ENCODE measurements at places on chromosomes 7 and 10.

- DNase-seq = no peak
Measured at GRCh38 chr7:21605008-21605585, 62.3 kb downstream of the DNAH11 start.

GRCh38 chr7:104096683-104097082 lies 107.2 kb upstream of the RELN start:
- no peak for DNase-seq

- no peak for DNase-seq
Measured at GRCh38 chr10:4202938-4203337, 417.9 kb upstream of the KLF6 start.

DNA sequence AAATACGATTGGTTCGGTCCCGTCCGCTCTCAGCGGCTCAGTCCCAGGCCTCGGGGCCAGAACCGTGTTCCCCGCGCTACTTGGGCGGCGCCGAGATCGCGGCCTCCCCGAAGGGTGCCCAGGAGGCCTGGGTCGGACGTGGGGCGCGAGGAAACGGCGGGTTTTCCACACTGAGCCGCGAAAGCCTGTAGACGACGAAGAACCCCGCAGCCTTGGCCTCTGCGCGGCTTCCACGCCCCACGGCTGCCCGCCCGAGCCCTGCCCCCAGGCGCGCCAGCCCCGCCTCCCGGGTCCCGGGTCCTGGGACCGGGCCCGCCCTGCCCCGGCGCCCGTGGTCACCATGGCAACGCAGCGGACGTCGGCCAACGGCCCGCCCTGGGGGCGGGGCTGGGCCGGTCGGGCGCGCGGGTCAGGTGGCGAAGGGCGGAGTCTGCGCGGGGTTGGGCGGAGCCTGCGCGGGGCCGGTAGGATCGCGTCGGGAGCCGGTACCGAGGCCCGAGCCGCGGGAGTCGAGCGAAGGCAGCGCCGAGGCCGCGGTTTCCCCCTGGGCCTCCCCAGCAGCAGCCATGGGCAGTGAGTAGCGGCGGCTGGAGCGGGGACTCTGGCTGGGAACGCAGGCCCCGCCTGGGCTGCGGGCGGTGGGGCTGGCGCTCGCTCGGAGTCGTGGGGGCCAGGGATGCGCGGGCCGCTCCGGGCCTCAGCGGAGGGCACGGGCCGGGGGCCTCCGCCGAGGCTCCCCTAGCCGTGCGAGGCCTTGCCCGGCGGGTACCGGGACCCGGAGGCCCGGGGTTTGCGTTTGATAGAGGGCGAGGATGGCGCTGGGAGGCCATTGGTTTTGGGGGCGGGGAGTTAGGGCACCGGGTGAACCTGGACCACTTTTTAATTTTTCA lies at the start of gene SEC61A2:
TSS of gene SEC61A2 (plus strand) at position 456 of the 890 bp plus-strand sequence. CDS start at position 567, 111 bp downstream.
- DNase-seq = peak; percentile 49

DNA sequence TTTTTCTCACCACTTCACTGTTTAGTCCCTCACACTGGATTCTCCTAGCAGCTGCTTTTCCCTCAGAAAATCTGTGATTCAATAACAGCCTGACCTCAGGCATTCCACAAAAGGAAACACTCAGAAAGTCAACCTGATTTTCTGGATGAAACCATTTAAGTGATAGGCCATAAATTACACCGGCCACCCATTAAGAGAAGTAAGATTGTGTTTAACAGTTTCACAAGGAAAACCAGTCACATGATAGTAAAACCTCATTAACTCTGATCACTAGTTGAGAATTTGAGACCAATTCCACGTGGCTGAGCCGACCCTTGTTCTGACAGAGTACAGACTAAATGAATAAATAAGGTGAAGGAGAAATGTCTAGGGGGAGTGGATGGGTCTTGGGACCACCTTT lies 7.7 kb downstream of the GRM8 start:
- no peak for DNase-seq

- no peak for DNase-seq
Measured at GRCh38 chr10:1544209-1544673, 193.1 kb downstream of the ADARB2 start.

DNA sequence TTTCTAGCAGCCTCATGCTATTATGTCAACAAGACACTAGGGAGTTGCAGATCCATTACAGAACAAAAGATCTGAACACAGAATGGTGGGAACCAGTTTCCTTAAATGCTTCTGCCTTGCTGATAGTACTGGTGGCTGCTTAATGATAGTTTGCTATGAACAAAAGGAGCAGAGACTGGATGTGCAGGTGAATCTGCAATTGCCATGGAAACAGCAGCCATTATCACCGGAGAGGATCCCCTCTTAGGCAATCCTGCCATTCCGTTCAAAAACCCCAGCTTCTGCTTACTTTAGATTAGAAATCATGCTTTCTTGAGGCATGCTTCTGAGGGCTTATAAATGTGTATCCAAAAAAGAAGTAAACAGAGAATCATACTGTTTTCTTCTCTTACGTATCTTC lies 80.0 kb upstream of the PRKAR2B start:
- no peak for DNase-seq

GRCh38 chr10:7408291-7409044 lies 2.4 kb downstream of the SFMBT2 start:
- no peak for DNase-seq

GRCh38 chr10:88233870-88234269 lies 349.2 kb downstream of the RNLS start:
- no peak for DNase-seq

DNA sequence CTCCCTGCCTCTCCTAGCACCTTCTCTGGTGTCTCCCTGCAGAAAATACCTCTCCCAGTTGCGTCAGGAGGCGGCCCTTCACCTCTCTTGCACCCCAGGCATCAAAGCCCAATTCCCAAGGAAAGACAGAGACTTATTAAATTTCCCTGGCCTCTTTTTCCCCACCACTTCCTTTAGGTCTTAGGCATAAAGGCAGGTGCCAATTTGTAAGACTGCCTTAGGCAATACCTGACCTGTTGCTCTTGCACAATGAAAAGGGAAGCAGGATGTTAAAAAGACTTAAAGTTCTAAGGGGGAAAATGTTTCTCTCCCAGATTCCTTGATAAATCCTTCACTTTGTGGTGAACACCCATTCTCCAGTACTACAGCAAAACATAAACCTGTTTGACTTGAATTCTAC lies 186.7 kb downstream of the SLC25A13 start:
- DNase-seq = no peak

- peak; percentile 69 for DNase-seq
Measured at GRCh38 chr10:66925896-66926715, at the start of gene LRRTM3. LRRTM3 (plus strand) TSS chr10:66926036.

DNA sequence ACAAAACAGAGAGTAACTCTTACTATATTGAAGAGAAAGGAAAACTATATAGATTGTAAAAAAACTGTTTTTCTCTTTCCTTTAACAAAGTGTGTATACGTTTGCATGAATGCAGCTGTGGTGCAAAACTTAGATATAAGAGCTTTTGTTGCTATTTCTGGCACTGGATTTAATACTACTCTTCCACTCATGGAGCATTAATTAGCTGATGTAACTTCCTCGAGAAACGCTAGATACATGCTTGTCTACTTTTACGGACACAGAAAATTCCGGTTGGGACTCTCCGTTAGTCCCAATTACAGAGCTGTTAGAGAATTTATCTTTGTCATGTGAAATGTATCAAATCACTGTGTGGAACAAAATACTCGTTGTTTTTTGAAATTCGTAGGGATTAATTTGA lies 135.5 kb downstream of the ZNF22 start:
- no peak for DNase-seq

DNA sequence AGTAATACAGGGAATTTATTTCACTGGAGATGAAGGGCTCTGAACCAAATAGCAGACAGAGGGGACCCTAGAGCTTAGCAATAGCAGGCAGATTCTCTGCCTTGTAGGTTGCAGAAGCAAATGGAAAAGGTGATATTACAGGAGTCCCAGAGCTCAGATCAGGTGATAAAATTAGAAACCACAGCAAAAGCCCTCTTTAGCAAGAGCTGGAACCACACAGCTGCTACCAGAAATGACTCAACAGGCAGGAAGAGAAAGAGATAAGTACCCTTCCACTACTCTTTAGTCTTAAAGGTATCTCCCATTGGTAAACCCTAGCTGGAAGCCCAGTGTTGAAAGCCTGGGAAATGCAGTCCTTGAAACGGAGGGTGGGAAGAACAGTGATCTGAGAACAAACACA lies 535.6 kb upstream of the GHITM start:
- DNase-seq = no peak

- no peak for DNase-seq
Measured at GRCh38 chr10:78410046-78410965, 376.6 kb downstream of the RPS24 start.

DNA sequence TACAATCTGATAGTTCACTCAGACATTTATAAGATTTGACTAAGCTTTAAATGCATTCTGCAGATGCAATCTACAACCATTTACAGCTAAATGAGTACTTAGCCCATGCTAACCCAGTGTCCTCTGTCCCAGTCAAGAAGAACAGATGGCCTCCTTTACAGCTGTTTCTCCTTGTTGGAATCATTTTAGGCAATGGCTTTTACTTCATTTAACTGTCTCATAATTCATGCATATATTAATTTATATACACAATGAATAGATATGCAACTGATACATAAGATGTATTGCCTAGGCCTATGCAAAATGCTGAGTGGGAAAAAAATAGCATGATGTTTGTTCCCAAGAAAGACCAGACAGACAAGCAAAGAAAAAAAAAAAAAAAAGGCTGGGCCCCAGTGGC lies 82.2 kb downstream of the TSPAN12 start:
- no peak for DNase-seq

DNA sequence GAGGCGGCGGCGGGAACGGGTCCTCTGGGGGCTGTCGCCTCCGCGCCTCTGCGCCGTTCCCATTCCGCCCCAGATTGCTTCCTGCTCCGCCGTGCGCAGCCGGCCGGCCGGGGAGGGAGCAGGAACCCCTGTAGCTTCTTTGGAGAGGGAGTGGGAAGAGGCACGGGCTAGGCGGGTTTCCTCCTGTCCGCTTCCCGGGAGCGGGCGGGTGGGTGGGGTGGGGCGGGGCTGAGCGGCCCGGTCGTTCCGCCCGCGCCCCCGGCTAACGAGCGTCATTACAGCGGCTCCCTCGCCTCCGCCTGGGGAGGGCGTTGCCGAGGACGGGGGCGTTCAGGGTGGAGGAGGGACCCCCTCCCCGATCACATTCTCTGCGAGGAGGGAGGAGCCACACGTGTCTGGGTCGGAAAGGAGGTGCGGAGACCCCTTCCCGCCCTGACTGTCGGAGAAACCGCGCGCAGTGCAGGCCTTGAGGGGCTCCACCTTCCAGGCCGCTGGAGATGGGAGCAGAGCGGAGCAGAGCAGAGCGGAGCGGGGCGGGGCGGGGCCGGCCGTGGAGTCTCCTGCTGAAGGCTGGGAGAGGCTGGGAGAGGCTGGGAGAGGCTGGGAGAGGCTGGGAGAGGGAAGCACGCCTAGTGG lies 39.7 kb downstream of the AGAP3 start:
- DNase-seq = no peak

DNA sequence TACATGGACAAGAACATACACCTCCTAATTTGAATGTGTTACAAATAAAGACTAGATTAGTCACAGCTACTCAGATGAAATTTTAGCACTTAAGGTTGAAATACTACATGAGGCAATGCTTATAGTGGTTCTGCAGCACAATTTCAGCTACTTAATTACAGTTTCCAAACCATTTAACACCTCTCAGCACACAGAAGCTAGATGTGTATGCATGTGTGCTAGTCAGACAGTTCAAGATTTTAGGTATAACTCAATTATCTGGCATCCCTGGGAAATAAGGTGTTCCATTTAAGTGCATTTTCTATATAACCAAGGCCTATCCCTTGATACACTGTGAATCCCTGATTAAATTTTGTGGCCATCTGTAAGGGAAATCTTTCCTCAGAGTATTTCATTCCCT lies 141.8 kb downstream of the CHCHD3 start:
- DNase-seq = no peak

DNA sequence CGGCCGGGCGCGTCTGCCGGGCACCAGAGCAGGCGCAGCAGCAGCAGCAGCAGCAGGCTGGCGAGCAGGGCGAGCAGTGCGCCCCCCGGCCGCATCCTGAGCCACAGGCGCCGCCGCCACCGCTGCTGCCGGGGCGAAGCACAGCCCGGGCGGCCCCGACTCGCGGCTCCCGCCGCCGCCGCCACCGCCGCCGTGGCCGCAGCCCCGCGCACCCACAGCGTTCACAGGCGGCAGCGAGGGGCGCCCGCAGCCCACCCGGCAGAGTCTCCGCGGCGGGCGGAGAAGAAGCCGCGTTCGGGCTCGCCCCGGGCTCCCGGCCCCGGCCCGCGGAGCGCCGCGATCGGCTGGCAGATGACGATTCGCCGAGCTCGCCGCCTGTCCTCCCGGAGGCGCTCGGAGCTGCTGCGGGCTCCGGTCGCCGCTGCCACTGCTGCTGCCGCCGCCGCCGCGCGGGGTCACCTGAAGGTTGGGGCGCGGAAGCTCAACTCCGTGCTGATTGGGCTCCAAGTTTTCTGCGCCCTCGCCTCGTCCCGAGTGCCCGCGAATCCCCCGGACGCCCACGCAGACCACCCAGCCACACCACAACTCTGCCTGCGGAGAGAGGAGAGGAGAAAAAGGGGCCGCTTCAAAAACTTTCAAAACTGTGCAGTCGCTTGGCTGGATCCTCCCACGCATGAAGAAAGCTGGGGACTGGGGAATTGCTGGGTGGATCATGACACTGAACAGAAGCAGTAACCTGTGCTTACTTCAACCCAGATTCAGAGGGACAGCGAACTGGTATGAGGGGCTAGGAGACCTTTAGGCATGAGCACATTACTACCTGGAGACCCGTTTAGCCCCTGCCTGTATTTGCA lies at the start of gene ST8SIA6:
TSS of gene ST8SIA6 (minus strand) at position 435 of the 854 bp plus-strand sequence. CDS start at position 95, 340 bp downstream.
- DNase-seq = no peak

DNA sequence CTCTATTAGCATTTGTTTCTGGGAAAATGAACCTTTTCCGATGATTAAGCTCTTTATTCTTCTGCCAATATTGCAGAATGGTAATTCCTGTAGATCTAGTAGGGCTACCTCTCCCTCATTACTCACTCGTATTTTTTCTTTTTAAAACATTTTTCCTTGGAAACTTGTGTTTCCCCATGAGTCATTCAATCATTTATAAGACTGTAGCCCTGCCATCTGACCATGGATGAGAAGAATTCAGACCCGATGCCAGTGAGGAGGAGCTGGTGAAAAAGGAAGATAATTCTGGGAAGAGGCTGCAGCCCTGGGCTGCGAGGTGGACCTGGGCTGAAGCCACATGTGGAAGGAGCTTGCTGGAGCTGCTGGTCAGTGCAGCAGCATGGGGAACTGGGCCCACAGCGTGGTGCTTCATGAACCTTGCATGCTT lies 242.8 kb downstream of the KLF6 start:
- DNase-seq = peak; percentile 70

DNA sequence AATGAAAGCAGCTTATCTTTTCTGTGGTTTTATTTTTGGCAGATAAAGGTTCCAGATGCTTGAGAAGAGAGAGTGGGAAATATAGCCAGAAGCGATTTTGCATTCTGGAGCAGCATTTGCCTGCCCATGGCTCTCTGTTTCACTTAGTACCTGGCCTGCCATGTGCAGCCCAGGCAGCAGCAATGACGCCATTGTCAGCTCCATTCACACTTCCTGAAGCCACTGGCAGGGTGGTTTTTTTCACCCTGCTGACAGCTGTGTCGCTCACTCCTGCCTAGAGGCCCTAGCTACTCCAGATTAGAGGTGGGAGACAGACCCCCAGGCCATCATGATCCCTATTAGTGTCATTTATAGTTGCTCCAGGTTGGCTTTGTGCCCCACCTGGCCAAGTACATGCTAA lies 30.1 kb upstream of the NEUROD6 start:
- no peak for DNase-seq

GRCh38 chr7:24653316-24654085 lies 80.2 kb downstream of the PALS2 start:
- no peak for DNase-seq

- DNase-seq = no peak
Measured at GRCh38 chr7:83850125-83850524, 201.2 kb upstream of the SEMA3E start.

GRCh38 chr10:1620803-1621202 lies 116.5 kb downstream of the ADARB2 start:
- DNase-seq = no peak

- no peak for DNase-seq
Measured at GRCh38 chr7:131762753-131763152, 206.3 kb upstream of the PODXL start.

Data from astrocyte of the cerebellum (primary cell).